T47D (cell line): ENCODE measurements at places on chromosomes 7 and 10.
A peak's percentile ranks its signal among the peaks of the same experiment; 100 is the strongest.

- no peak for DNase-seq
These were observed 846.5 kb downstream of the TYW1 start for GRCh38 chr7:67843001-67843565.

GRCh38 chr10:49512121-49512809 is 26.7 kb downstream of the ERCC6 start:
- peak; percentile 85 for DNase-seq

DNA sequence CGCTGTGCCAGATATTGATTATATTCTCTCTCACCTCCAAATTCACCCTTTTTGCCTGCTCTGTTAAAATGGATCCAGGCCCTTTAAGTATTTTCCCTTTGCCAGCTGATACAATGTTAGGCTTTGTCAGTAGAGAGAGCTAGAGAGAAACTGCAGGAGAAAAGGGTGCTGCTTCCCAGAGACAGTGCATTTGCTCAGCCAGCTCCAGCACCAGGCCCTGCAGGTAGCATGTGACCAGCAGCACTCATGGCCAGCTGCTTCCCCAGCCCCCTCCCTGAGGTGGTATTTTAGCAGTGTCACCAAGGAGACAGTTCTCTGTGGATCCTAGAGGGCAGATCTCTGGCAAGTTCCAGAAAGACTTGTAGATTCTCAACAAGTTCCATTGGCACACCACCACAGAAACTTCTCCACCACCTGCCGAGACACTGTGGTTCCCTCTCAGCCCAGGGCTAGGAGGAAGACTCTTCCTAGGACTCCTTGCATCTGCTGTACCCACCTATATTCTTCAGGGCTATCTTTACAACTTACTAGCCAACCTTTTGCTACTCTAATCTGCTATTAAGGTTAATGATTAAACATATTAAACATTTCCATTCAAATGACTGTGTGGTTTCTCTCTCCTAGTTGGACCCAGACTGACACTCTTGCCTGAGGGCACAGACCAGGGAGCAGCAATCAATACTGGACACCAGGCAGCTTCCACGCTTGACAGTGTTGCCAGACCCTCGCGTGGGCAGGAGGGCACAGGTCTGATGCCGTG is 35.6 kb upstream of the ADAM12 start:
- DNase-seq = no peak

DNA sequence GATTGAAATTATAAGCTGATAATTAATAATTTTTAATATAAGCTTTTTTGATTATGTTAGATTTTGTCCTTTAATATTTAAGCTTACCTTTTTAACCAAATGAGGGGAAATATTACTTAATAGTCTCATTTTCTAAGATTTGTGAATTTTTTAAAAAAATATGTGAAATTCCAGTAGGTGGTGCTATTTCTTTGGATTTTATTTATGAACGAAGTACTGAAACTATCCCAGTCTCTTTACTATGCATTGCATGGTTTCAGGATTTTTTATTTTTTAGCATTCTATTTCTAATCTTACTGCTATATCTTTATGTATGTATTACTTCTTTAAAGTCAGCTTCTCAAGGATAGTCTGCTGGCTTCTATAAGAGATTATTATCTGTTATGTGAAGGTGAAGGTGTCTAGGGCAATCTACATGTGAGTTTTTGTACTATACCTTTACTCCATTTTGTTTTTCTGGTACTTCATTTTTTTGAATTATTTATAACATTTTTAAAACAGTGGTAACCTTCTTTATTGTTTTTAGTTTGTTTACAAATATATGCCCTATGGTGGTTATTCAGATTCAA is 78.3 kb downstream of the ATRNL1 start:
- peak; percentile 1 for DNase-seq

GRCh38 chr10:80410578-80411145 is 2.3 kb downstream of the PRXL2A start:
- no peak for DNase-seq

DNA sequence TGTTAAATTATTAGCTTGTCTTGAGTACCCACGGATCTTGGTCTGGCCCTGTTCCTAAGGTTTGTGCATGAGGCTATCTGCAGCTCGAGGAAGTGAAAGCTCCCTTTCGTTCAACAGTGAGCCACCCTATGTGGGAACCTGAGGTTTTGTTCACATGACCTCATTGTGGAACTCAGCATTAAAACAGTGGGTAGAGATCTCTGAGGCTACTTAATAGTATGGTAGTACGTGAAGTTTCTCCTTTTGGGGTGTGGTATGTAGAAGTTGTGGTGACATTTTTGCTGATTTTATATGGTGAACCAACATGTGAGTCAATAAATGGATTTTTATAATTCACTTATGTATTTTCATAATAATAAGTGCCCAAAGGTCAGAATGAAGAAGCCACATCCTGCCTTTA is 252.7 kb upstream of the FERD3L start:
- DNase-seq = no peak

DNA sequence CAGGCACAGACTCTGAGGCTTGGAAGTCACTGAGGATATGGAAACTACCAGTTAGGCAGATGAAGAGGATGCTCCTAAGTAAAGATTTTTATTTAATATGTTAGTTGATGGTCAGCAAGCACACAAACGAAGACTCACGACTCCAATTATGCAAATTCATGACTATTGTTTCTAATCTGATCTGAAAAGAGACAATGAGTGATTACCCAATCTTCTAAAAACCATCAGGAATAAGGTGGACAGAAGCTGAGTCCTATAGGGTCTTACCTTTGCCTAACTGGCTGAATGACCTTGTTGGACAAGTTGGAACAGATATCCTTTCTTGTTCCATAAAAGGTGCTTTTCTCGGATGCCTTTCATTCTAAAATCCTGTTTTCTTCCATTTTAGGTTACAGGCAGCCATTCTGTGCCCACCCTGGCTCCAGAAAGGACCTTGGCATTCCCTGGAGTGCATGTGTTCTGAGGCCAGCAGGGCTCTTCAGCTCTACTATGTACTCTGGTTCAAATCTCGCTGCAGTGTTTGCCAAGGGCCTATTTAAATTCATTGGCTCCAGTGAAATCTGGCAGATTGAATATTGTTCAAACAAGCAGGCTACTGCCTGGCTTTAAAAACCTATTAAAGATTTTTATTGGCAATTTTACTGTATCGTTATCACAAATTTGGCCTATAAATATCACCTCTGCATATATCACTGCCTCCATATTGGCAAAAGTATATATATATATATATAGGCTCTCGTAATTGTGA is 77.5 kb downstream of the SLC25A13 start:
- no peak for DNase-seq

GRCh38 chr7:78020136-78020873 is 221.7 kb downstream of the PHTF2 start:
- peak; percentile 93 for DNase-seq

GRCh38 chr7:157974678-157975230 is 612.9 kb downstream of the PTPRN2 start:
- DNase-seq = no peak

GRCh38 chr7:80210400-80210799 is 75.8 kb downstream of the GNAI1 start:
- DNase-seq = peak; percentile 51

DNA sequence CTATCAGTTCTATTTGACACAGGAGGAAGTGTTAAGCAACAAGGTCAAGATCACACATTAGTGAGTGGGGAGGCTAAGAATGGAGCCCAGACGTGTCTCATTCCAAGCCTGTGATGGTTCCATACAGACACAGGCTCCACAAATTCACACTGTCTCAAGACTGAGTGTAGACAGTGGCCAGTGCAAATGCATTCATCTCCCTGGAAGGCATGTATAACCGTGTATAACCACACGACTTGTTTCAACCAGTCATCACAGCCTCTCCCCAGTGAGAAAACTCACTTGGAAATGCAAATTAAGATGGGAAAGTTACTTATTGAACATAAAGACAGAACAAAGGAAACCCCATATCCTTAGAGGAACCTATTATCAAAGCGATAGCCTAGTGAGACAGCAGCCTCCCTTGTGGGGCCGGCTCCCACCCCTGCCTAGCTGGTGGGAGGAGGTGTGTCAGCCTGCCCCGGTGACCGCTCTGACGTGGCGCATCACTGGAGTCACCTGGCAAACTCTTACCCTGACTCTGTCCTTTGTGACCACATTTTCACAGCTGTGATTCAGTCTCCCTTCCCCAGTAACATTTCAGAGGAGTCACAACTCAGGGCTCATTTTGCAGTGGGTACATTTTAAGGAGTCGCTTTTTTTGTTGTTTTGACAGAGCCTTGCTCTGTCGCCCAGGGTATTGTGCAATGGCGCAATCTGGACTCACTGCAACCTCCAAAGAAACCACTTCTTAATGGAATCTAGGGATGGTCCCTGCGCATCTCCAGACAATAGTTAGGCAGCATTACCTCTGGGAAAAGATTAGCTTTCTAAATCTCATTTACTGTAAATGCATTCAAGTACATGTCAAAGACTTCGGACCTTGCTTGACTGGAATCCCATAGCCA is 126.6 kb upstream of the PARD3 start:
- no peak for DNase-seq

GRCh38 chr7:44046321-44047061 is 2.0 kb downstream of the DBNL start:
- DNase-seq = no peak

GRCh38 chr10:81843042-81843441 is 32.0 kb upstream of the NRG3 start:
- no peak for DNase-seq

GRCh38 chr10:125773687-125774543 is 1.7 kb downstream of the MMP21 start:
- no peak for DNase-seq

- no peak for DNase-seq
These were observed 558.1 kb downstream of the REEP3 start for GRCh38 chr10:64079341-64079740.

DNA sequence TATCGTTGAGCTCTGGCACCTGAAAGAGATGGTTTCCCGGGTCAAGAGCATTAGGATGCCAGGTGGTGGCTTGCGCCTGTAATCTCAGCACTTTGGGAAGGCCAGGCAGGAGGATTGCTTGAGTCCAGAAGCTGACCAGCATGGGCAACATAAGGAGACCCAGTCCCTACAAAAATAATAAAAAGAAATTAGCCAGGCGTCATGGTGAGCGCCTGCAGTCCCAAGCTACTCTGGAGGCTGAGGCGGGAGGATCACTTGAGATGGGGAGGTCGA is 6.1 kb upstream of the KCP start:
- DNase-seq = no peak

- DNase-seq = no peak
These were observed 2.2 kb upstream of the DLX5 start for GRCh38 chr7:97026715-97027426.

GRCh38 chr7:98211221-98211675 is at the start of gene BHLHA15:
TSS of gene BHLHA15 (plus strand) at chr7:98211439. CDS start at chr7:98212310, 871 bp downstream.
- DNase-seq = peak; percentile 66

GRCh38 chr10:101134299-101135127 is 3.4 kb downstream of the TLX1 start:
- DNase-seq = no peak

- DNase-seq = no peak
These were observed 14.6 kb upstream of the RPEL1 start for GRCh38 chr10:103231047-103231551.

DNA sequence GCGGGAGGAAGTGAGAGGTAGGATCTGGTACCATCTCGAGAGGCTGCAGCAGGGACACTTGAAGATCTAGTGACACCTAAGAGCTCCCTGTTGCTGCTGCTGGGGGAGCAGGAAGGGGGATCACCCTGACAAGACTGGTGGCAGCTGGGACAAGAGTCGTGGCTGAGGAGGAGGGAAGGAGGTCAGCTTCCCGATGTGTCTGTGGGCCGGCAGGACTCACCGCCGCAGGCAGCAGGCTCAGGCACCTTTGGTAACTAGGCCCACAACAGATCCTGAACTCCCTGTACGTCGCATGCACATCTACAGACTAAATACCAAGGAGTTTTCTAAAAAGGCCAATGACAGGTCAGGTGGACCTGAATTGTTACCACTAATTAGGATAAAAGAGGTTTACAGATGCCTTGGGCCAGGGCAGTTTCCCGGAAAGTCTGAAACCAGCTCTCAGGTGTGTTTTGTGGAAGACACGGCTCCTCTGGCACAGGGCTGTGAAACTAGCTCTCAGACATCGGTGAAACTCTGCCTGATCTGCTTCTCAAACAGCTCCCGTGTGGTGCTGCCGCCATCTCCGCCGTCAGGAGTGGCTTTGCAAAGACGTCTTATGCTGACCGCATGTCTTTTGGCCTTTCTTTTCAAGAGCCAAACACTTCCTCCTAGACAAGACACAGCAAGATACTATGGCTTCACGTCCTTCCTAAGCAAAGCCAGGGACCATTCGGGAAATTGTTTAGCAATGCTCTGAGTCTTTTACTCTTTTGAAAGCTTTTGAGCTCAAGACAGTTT is 609.7 kb downstream of the PTPRN2 start:
- no peak for DNase-seq

DNA sequence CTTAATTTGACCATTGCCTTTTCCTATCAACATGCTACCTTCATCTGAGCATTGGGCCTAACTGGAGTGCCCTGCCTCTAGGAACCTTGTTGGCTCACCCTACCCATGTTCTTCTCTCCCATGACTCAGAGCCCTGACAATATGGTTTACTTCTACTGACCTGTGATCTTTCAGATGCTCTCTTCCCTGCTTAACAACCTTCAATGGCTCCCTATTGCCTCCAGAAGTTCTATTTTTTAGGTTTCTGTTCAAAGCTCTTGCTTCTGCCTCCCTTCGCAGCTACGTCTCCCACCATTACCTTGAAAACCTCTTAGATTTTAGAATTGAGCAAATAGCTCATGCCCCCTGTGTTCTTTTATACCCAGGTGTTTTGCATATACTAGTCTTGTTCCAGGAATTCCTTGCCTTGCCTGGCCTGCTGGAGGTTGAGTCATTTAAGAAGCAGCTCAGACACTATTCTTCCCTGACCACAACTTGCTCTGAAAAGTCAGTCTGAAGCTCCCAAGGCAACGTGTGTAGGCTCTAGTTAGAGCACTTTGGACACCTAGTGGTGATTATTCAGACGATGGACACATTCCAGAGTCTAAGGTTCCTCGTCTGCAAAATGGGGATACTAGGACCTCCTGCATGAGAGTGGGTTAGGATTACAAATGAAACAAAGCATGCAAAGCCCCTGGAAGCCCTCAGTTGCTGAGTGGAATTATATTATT is 64.4 kb upstream of the EMX2 start:
- DNase-seq = peak; percentile 48

DNA sequence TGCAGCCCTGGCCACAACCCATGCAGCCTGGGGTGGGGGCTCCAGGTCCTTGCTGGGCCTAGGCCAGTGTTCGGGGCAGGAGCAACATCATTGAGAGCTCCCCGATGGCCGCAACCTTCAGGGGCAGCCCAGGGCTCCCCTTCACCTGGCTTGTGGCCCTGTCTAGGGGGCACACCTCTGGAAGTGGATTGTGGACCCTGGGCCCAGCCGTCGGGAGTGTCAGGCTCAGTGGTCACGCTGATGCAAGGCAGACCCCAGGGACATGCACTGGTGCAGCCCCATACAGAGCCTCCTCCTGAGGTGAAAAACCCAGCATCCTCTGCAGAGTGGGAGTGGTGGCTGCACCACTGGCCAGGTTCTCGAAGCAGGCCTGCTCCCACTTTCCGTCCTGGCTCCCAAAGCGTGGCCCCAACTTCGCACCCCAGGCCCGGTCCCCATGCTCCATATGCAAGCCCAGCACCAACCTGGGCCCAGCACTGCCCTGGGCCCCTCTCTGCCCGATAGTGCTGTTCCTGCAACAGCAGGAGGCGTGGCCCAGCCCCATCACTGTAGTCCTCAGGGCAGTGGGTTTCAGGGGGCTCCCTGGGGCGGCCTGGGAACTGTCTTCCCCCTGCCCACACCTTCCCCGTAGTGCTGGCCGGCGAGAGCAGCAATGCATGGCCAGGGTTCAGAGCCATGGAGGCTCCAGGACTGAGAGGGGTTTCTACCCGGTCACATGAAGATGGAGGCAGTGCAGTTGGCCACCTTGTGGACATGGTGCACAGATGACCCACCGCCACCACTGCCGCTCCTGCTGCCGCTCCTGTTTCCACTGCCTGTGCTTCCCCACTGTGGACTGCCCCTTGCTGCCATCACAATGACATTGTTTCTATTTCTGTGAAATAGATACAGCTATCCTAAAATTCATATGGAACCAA is 303.9 kb upstream of the NRG3 start:
- DNase-seq = no peak
